Aorta (tissue), 5 donors: ENCODE measurements at places on chromosomes 1 and 21.
A peak's percentile ranks its signal among the peaks of the same experiment; 100 is the strongest.

DNA sequence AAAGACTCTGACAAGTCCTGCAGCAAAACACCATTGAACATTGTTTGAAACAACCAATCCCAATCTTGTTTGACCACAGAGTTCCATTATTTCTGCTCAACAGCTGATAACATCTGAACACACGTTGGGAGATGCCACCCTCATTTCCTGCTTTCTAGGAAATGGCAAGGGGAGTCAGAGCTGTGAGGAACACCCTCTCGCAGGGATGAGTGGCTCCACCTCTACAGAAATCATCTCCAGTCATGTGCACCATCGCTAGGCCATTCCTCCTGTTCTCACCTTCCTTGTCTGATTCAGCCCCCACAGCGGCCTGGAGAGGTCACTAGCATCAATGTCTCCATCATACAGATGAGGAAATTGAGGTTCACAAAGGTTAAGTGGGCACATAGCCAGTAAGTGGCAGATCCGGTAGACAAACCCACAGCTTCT, 22.4 kb upstream of the RUNX3 start:
- DNase-seq = peak; percentile 21

GRCh38 chr1:58848818-58849411, 65.1 kb upstream of the JUN start:
- peak; percentile 91 for DNase-seq

DNA sequence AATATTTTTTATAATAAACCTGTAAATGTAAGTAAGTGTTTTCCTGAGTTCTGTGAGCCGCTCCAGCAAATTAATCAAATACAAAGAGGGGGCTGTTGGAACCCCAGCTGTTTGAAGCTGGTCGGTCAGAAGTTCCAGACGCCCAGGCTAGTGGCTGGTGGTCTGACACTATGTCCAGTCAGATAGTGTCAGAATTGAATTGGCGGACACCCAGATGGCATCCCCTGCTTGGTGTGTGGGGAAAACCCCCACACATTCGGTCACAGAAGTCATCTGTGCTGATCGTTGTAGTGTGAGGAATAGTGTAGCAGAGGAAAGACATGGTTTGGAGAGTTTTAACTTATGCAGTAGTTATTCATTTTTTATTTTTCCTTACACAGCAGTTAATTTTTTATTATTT, 32.4 kb downstream of the TBCE start:
- DNase-seq = no peak

DNA sequence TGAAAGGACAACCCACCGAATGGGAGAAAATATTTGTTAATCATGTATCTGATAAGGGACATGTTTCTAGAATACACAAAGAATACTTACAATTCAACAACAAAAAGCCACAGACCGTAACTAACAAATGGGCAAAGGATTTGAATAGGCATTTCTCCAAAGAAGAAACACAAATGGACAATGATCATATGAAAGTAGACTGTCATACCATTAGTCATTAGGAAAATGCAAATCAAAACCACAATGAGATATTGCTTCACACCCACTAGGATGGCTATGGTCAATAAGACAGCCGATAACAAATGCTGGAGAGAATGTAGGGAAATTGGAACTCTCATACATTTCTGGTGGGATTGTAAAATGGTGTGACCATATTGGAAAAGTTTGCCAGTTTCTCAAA, 367.2 kb upstream of the SGIP1 start:
- no peak for DNase-seq

- DNase-seq = peak; percentile 59
These were observed 11.7 kb upstream of the EPHA2 start for GRCh38 chr1:16167331-16168143.

DNA sequence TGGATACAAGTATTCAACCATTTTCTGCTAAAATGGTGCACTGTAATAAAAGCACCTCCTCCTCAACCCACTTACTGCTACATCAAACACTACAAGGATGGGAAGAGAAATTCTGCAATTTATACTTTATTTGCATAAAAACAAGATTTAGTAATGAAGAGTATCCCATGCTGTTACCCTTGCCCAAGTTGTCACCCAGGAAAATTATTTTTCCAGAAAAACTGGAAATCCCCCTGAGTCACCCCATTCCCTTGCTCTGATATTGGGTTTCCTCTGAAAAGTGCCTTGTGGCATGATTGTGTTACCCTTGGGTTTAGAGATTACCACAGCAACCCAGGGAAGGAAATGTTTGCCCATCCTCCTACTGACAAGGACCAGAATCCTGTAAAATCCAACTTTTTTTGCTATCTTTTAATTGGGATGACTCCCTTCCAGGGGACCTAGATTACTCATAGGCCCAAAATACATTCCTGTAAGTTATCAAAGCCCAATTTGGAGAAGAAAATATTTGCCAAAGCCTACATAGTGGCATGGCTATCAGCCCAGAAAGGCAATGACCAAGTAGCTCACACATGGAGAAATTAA, 16.5 kb upstream of the ZC3H11B start:
- DNase-seq = no peak

- DNase-seq = peak; percentile 87
These were observed 14.9 kb downstream of the AADACL4 start for GRCh38 chr1:12658531-12659453.

DNA sequence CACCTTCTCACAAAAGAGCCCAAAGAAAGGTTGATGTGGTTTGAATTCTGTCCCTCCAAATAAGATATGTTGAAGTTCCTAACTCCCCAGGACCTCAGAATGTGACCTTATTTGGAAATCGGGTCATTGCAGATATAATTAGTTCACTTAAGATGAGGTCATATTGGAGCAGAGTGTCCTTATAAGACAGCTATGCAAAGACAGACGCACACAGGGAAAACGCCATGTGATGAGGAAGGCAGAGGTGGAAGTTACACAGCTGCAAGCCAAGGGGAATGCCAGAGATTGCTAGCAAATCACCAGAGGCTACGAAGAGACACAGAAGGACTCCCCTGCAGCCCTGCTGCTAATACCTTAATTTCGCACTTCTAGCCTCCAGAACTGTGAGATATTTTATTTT, 5.2 kb upstream of the ABCB10 start:
- peak; percentile 70 for DNase-seq

GRCh38 chr1:1347026-1347595, 2.1 kb downstream of the DVL1 start:
- DNase-seq = no peak

- DNase-seq = no peak
These were observed 5.7 kb upstream of the SELENON start for GRCh38 chr1:25794325-25794724.

DNA sequence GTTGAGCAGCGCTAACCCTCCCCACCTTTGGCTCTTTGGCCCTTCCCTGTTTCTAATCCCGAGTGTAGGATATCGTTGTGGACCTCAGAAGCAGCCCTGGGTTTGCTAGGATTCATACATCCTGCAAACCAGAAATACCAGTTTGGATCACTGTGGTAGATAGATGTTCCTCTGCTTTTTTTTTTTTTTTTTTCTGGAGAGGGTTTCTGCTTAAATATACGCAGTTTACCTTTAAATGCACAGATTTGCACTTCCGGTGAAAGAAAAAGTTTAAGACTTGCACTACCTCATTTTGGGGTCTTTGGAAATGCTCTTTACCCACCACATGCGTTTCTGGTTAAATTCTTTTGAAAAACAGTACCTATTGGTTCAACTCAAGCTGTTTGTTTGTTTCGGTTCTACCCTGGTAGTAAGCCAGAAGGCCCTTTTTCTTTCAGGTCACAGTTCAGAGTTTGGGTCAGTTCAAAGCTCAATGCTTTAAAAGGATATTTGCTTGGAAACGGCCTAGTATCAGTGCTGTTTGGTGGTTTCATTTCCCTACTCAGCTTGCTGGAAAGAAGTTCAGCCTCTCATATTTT, 908 bp downstream of the DDI2 start:
- DNase-seq = no peak
